ENCODE measurements at places on chromosomes 2 and 18.

GRCh38 chr2:240573516-240574385 is 5.5 kb downstream of the RNPEPL1 start:
- DNase-seq, result no peak

DNA sequence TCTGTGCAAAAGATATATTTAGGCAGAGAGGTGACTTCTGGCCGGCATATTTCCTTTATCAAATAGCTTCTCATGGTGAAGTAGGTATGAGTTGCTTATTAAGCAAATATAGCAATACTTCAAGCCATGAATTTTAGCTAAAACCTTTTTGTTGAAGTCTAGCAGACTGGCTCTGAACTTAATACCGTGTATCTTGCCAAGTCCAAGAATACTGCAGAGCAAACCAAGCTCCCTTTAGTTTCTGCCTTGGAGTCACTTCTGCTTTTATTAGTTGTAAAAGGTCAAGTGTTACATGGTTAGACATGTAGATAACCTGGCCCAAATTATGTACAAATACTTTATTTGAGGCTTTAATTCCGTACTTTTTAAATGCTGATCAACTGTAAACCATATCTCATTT is 627.6 kb upstream of the PKDCC start:
- no peak for DNase-seq

DNA sequence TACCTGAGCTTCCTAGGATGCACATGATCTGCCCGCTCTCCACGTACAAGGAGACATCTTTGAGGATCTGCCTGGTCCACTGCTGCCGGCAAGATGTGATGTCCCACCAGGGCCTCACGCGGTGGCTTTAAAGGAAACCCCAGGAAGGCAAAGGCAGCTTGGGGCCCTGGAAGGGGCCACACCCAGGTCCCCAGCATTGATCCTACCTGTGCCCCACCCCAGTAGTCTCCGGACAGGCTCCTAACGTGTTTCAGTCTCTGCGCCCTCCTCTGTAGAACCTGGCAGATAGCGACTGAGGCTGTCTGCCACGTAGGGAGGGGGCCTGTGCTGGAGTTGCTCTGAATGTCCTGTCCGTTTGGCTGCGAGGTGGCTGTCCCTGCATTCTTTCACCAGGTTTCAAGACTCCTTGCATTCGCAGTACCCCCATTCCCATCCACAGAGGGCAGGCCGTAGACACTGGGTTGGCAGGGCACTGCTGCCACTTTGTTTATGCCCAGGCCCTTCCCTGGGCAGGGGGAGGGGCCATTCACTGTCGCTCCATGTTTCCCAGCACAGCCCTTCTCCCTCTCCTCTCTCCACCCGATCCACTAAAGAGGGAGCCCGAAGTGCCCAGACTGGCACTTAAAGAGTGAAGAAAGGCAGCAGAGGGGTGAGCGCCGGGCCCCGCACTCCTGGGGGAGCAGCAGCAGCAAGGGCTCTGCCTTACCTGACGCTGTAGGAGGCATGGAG is 644 bp downstream of the ABCG5 start:
- no peak for DNase-seq

- DNase-seq, result peak; percentile 53
These were observed 325.4 kb upstream of the FIGN start for GRCh38 chr2:164061129-164061746.

DNA sequence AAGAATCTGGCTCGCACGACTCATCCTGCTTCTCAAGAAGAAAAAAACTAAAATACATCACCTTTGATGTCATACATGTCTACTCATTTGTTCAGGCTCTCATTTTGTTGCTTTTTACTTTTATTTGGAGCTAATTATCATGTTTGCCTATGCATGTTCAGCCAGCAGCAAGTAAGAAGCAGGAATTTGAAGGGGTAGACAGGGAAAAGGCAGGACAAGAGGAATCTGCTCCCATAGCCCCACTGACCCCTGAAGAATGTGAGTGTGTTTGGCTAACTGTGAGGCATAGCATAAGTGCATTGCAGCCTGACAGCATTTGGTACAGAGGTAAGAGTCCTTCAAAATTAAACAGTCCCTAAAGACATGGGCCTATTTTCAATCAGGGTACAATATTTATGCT is 72.7 kb downstream of the NYAP2 start:
- no peak for DNase-seq

DNA sequence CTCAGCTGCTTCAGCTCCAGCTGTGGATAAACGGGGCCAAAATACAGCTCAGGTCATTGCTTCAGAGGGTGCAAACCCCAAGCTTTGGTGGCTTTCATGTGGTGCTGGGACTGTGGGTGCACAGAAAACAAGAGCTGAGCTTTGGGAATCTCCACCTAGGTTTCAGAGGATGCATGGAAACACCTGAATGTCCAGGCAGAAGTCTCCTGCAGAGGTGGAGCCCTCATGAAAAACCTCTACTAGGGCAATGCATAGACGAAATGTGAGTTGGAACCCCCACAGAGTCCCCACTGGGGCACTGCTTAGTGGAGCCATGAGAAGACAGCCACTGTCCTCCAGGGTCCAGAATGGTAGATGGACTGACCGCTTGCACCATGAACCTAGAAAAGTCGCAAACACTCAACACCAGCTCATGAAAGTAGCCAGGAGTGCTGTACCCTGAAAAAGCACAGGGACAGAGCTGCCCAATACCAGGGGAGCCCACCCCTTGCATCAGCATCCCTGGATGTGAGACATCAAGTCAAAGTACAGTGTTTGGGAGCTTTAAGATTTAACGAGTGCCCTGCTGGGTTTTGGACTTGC is 147.9 kb upstream of the SOX11 start:
- no peak for DNase-seq

DNA sequence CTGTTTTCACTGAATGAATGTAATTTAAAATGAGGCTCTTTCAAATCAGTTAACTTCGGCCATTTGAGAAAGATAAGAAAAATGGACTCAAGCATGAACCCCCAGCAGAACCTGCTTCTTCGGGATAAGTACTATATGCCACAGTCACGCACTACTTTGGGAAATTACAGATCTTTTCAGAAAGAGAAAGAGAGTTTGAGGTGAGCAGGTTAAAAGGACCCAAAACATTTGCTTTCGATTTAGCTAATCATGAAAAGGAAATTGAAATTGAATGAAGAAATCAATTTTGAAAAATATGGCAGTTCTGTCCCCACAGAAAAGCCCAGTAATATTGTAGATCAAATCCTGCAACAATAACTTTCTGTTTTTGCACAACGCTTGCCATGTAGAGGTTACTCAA is 156.9 kb downstream of the GRB14 start:
- no peak for DNase-seq

GRCh38 chr18:27860011-27860410 is 316.9 kb downstream of the CDH2 start:
- no peak for DNase-seq

Measured in neural crest cell (in vitro differentiated cells).